ENCODE measurements at places on chromosomes 3 and 15.
A peak's percentile ranks its signal among the peaks of the same experiment; 100 is the strongest.

- no peak for DNase-seq
Observed at GRCh38 chr15:61364871-61365270, 135.8 kb upstream of the RORA start.

- DNase-seq, result no peak
Observed at GRCh38 chr3:11323813-11324212, 51.6 kb downstream of the ATG7 start.

DNA sequence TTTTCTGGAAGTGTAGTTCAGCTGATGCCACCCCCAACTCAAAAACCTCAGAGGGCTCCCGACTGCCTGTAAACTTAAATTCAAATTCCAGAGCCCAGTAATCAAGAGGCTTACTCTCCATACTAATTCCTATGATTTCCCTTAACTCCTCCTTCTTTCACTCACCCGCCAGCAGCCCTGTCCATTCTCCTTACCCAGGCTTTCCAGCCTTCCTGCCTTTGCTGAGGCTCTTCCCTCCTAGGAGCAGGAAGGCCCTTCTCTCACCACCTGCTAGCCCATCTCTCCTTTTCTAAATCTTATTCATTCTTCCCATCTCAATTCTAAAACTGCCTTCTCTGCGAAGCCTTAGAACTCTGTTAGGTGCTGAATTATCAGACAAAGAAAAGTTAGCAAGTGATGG lies 30.4 kb downstream of the RORA start:
- DNase-seq, result no peak

DNA sequence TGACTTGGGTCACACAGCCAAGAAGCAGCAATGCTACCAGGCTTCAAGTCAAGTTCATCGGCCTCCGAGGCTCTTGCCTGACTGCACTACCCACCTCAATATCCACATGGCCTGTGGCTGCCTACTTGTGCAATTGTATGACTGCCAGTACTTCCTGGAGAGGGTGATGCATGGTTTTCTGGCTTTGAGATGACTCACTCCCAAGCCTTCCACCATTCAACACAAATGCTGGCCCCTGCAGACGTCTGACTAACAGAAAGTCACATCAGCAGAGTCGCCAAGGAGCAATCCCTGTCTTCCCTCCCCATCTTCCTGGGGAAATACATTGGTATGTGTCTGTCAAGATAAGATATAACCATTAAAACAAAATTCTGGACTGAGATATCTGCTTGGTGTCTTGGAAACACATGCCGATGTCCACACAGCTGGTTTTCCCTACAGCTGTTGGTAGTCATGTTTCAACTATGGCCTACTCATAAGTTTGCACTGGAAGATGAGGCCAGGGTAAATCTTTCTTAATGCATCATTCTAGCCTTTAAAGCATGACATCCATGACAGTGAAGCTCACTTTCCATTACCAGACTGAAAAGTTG lies 79.6 kb upstream of the SPATA12 start:
- no peak for DNase-seq

- DNase-seq, result no peak
Observed at GRCh38 chr3:12630292-12630691, 33.6 kb downstream of the RAF1 start.

DNA sequence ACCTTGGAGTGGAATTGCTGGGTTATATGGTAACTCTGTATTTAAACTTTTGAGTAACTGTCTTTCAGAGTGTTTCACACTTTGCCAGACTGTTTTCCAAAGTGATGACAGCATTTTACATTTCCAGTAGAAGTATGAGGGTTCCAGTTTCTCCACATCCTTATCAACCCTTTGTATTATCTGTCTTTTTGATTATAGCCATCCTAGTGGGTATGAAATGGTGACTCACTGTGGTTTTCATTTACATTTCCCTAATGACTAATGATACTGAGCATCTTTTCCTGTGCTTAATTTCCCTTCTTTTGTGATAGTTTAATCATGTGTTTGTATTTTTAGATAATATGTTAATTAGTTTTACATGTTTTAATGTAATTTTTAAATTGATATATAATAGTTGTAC lies 138.1 kb upstream of the DAZL start:
- DNase-seq, result no peak

GRCh38 chr3:119240101-119240590 lies 532 bp downstream of the B4GALT4 start:
- DNase-seq, result peak; percentile 25

DNA sequence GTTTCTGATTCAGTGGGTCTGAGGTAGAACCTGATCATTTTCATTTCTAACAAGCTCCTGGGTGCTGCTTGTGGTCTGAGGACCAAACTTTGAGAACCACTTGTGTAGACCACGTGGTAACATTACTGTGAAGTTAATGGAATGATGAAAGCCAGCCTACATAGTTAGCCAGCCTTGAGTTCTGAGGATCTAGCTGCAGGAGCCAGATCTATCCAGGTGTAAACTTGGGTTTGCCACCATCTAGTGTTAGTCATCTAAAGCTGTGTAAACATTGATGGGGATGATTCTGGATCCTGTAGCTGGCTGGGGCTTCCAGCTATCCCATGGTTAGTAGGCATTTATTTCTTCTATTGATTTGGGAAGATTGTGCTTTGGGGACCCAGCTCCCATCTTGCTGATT lies 170.0 kb downstream of the TMEM108 start:
- no peak for DNase-seq

- DNase-seq, result peak; percentile 29
Observed at GRCh38 chr3:107752202-107752990, 229.6 kb downstream of the BBX start.

GRCh38 chr3:172106989-172107388 lies 67.6 kb downstream of the FNDC3B start:
- no peak for DNase-seq

- no peak for DNase-seq
Observed at GRCh38 chr3:172568701-172569100, 45.5 kb upstream of the TNFSF10 start.

DNA sequence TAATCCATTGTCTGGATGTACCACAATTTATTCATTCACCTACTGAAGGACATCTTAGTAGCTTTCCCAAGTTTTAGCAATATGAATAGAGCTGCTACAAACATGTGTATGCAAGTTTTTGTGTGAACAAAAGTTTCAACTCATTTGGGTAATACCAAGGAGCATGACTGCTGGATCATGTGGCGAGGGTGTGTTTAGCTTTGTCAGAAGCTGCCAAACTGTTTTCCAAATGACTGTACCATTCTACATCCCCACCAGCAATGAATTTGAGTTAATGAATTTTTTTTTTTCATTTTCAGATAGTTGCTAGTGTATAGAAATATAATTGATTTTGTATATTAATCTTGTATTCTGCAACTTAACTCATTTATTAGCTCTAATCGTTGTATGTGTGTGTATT lies 20.0 kb upstream of the ELP6 start:
- DNase-seq, result no peak

DNA sequence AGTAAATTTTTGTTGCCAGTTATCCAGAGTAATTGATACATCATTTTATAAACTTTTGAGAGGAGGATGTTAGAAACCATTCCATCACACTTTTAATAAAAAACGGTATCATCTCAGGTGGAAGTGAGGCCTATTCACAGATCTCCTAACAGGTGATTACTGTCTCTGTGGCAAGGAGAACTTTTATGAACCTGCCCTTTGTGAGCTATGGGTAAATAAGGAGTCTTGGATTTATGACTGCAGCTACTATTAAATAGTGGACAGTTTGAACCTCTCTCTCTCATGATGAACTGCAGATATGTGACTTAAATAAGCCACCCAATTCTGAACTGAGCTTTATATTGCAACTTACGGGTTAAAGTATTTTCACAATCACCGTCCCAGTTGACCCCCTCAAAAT lies 45.7 kb downstream of the ZFAND6 start:
- no peak for DNase-seq

DNA sequence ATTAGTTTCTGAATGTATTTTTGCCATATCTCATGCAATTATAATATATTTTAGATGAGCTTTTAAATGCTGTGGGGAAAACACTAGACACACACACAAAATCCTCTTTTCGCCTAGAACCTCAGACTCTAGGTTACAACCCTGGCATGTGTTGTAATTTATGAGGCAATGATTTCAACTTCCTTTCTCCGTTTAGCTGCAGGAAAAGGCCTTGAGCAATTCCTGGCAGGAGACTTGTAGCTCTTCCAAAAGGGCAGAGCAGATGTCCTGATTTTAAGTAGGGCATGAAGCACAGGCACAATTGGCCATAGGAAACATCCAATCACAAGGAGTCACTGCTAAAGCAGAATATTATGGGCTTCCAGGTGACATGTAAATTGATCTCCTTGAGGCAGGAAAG lies 82.0 kb downstream of the GPR156 start:
- no peak for DNase-seq

GRCh38 chr3:192039593-192039992 lies 578.6 kb downstream of the PYDC2 start:
- DNase-seq, result no peak

DNA sequence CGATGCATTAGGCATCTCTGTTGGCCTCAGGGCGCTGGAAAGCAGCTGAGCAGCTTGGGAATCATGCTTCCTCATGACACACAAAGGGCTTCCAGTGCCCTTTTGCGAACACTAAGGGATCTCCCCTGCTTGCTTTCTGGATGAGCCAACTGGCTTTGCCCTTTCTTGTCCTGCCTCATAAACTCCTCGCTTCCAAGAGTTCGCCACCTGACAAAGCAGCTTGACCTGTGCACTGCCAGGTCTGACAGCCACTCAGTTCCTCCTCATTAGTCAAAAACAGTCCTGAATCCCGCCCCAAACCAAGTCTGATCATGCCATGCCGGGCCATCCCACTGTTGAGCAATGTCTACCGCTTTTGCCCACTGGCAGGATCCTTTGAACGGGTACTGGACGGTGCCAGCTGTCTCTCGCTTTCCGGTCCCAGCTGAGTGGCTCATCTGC lies 265.4 kb upstream of the LYSMD4 start:
- DNase-seq, result no peak

DNA sequence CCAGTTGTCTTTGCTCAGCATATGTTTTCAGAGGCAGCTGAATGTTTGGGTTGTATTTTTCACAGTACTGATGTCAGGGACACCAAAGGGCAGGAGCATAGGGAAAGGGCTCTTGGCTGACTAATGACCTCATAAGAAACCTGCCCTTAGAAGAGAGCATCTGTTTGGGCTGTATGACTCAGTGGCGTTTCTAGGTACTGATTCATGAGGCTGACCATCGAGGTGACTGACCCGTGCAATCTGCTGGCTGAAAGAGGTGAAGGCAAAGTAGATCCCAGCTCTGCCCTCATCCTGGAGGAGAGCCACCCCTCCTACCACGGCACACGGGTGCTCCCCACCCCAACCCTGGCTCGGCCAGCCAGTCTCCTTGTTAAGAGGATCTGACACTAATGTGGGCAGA lies 8.3 kb downstream of the LMCD1 start:
- no peak for DNase-seq

- DNase-seq, result no peak
Observed at GRCh38 chr15:92466834-92467233, 73.2 kb downstream of the ST8SIA2 start.

DNA sequence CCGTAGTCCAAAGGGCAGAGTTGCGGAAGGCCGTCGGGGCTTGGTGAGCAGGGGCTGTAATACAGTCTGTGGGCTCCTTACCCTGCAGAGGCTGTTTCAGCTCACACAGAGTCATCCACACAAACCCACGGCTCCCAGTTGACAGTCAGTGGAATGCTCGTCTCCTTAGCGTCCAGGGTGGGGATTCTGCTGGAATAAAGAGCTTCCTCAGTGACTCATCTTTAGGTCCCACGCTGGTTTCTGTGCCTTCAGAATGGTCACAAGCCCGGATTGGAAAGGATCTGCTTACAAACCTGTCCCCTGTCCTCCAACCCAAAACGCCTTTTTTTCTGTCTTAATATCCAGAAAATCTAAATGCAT lies 201.3 kb upstream of the TPM1 start:
- DNase-seq, result no peak

DNA sequence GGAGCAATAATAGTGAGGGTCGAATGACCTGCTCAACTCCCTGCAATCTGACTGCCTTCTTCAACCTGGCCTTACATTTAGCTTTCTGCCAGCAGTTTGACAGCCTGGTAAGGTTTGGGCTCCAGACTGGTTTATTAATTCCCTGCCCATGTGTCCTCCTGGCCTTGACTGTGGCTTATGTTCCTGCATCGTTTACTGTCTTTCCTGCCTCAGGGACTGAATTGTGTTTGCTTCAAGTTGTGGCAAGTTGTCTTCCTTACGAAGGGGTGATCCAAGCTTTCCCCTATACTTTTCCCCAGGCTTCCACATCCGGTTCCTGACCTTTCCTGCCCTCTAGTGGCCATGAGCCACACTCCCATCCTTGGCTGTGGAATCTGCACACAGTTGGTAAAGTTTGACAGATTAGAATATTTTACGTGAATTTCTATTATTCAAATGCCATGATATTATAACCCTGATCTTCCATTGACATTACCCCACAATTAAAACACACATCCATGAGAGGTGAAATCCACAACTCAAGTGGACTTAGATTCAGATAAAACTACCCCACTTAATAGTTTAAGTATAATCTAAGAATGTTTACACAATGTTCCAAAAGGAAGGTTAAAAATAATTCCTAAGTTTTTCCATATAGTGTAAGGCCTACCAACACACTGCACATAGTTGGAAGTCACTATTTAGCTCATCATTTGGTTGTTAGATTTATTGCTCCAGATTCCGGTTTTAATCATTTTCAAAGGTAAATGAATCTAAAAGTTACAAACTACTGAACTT lies 95.7 kb downstream of the NEDD4 start:
- peak; percentile 63 for DNase-seq

DNA sequence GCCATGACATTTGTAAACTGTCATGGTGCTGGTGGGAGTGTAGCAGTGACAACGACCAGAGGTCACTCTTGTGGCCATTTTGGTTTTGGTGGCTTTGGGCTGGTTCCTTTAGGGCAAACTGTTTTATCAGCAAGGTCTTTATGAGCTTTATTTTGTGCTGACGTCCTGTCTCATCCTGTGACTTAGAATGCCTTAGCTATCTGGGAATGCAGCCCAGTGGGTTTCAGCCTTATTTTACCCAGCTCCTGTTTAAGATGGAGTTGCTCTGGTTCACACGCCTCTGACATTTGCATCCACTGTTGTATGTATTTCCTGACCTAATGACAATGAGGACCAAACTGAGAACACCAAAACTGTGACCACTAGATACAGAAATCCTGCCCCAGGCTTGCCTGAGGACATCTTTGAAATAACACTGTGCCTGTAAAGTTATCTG lies 37.6 kb downstream of the RAB8B start:
- no peak for DNase-seq

GRCh38 chr15:77625376-77625775 lies 7.3 kb downstream of the LINGO1 start:
- no peak for DNase-seq

GRCh38 chr3:25686766-25687165 lies 22.1 kb upstream of the TOP2B start:
- DNase-seq, result no peak

- no peak for DNase-seq
Observed at GRCh38 chr3:192902549-192902948, 15.1 kb downstream of the MB21D2 start.

GRCh38 chr15:88215066-88215648 lies 41.4 kb downstream of the NTRK3 start:
- DNase-seq, result no peak

GRCh38 chr3:126535636-126536035 lies 11.7 kb downstream of the CHST13 start:
- no peak for DNase-seq

- no peak for DNase-seq
Observed at GRCh38 chr3:170506556-170506955, 79.3 kb downstream of the SLC7A14 start.

All from HEK293T (cell line).